HCT116 (cell line): ENCODE measurements at places on chromosomes 13 and 19. TPM values are rescaled to one million over a fixed set of nuclear protein-coding genes. Genes with fewer than 3 reads are reported as not detected.

GNG7 gene
- 11.3 TPM for total RNA-seq

RAB3D gene
- total RNA-seq: 28.9 TPM

HNRNPA1L2 gene
- 6.2 TPM for total RNA-seq

FFAR1 gene
- not detected for total RNA-seq

ADGRE2 gene
- 8.4 TPM for total RNA-seq

VSTM1 gene
- total RNA-seq: not detected

ZNF763 gene
- total RNA-seq: not detected

RASIP1 gene
- 1.9 TPM for total RNA-seq

TMEM86B gene
- 10.6 TPM for total RNA-seq

CEACAM7 gene
- total RNA-seq: not detected

PRR19 gene
- total RNA-seq: 0.93 TPM
